Stimulated activated CD4-positive, alpha-beta T cell treated with anti-CD3 and anti-CD28 coated beads, Interleukin-15, amount 100 ng/mL, for 1 hour (primary cell): ENCODE measurements at places on chromosomes 5 and 9.

DNA sequence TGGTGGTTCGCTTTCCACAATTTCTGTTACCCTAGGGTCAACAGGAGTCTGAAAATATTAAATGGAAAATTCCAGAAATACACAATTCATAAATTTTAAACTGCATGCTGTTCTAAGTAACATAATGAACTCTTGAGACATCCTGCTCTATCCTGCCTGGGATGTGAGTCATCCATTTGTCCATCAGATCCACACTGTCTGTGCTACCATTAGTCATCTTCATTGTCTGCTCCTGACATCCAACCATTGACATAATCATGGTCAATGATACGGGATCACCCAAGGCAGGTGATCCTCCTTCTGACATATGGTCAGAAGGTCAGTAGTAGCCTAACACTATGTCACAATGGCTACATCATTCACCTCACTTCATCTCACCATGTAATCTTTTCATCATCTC, 276.7 kb upstream of the KIF2A start:
- DNase-seq, result no peak

DNA sequence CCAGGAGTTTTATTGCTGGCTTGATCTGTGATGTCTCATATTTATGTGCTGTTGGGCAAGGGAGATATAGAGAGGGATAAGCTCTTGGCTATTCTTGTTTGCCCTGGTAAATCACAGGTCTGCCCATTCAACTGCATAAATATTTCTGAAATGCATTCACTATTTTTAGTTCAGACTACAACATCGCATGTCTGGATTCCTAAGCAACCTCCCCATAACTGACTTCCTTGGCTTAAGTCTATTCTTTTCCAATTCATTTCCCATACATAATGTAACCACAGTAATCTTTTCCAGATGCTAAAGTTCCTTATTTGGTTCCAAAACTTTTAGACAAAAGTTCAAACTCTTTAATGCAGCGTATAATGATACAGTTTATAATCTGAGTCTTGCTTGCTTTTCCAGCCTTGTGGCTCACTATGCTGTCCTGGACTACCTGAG, 321.4 kb upstream of the ACTBL2 start:
- DNase-seq, result no peak

DNA sequence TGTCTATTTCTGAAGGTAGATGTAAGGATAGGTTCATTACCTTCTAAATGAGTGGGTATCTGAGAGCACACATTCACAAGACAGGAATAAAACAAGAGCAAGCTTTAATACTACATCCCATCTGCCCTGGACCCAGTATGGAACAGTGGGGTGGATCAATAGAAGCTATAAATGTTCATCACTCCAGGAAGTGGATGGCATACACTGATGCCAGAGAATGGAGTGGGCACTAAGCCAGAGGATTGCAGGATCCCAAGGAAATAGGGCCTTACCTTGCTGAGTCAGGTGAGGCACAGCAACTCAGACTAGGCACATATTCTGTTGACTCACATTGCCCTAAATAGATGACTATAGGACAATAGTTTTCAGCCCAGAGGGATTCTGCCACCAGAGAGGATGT, 21.3 kb upstream of the COX7C start:
- no peak for DNase-seq

DNA sequence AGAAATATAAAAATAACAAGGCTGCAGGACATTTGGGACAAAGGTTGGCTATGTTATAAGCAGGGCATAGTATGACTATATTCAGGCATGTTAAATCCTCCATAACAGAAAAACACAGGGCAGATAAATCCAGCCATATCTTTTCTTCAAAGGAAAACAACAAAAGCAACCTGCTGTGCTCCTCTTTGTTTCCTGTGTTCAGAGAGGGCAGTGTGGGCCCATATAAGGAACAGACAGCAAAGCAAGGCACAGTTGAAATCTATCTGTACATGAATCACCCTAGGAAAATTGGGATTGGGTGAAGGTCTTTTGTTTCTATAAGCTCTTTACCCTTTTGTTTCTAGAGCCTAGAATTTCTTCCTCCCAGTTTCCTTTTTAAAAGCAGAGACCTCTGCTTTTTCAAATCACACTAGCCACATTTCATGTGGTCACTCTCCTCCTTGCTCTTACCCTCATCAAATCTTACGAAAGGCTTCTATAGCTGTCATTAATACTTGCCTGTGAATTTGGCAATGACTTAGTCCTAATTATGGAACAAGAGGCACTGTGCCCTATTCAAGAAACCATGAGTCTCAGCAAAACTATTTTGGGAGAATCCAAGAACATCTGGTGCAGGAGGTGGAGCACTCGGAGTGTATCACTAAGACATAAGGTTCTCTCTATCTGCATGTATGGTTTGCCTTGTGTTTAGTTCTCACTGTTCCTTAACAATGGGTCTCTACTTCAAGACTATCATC, 1.8 kb downstream of the GZMA start:
- no peak for DNase-seq

- no peak for DNase-seq
Observed at GRCh38 chr9:136907011-136907914, 20.9 kb downstream of the TRAF2 start.

DNA sequence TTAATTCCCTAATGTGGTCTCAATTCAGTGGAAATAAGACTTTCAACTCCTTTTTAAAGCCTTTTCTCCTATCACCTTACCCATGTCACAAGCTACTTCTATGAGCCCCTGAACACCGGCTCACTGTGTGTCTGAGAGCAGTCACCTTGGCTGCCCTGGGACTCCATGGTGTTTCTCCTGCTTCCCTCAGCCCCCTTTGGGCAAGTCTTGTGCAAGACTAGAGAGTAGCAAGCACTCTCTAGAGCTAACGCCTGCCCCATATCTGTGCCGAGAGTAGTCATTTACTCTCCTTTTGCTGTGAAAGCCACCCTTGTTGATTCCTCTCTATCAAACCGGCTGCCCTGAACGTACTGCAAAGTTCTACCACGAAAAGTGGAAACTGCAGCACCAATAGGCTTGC, 77.9 kb upstream of the DAB2 start:
- DNase-seq, result no peak

GRCh38 chr5:54317511-54318260, 7.3 kb upstream of the ARL15 start:
- DNase-seq, result no peak

DNA sequence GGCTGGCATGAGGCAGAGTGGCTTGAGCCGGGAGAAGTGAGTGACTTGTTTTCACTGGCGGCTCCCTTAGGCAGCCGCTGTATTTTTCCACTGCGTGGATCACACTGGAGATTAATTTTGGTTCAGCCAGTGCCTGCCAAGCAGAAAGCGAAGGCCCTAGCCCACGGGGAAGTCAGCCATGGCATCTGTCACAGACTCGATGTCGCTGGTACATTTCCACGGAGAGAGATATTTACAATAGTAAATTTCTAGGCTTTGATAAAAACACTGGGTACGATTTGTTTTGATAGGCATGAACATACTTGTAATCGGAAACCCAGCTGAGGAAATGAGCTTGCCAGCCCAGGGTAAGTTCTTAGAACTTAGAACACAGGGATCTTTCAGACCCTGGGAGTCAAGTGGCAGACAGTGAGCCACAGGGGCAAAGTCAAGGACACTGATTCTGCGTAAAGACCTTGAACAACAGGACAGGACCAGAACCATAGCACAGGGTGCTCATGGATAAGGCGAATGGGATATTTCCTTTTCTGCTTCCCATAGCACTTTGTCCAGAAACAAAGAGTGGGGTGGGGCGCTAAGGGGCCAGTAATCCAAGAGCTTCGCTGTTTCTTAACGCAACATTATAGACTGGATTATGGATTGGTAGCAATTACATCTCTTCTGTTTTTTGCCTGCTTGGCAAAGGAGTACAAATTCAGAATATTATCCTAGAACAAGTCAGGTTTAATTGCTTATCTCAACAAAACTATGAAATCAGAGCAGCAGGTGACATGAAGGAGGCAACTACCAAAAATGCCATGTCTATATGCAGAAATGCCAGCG, 4.5 kb downstream of the DUSP1 start:
- no peak for DNase-seq

DNA sequence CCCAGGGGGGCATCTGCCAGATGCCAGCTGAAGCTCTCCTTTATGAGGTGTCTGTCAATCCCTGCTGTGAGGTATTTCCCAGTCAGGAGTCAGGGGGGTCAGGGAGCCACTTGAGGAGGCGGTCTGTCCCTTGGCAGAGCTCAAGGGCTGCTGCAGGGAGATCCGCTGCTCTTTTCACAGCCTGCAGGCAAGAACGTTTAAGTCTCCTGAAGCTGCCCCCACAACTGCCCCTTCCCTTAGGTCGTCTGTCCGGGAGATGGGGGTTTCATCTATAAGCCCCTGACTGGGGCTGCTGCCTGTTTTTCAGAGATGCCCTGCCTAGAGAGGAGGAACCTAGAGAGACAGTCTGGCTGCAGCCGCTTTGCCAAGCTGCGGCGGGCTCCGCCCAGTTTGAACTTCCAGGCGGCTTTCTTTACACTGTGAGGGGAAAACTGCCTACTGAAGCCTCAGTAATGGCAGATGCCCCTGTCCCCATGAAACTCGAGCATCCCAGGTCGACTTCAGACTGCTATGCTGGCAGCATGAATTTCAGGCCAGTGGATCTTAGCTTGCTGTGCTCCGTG, 148.3 kb downstream of the RPS23 start:
- no peak for DNase-seq

GRCh38 chr5:103293099-103293498, 34.5 kb downstream of the MACIR start:
- DNase-seq, result no peak

DNA sequence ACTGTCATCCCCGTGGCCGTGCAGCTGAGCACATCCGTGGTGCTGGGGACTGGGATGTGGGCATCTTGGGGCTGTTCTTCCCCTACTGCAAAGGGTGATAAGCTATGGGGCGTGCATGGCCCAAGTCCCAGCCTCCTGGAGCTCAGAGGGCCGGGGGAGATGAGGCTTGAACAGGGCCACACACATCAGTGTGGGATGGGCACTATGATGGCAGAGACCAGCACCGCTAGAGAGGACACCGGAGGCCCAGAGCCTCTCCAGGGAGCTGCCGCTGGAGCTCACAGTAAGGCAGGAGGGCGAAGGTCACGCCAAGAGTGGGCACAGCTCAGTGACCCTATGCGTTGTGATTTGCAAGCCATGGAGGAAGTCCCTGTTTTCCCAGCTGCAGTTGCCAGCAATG, 63.5 kb downstream of the OLFM1 start:
- no peak for DNase-seq

DNA sequence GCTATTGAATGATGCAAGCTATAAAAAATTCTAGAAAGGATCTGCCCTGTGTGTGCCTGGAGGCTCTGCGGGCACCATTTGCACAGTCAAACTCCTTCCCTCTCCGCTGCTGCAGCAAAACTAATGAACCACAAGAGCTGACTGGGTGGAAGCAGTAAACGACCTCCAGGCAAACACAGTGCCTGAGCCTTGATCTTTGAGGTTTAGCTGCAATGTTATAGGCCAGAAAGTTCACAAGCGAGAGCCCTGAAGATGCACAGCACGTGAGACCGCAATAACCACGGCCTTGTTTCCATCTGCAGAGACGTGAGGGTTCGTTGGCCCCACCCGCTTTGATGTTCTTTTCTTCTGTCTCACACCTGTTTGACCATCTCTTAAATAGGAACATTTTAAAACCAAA, 69.2 kb upstream of the S1PR3 start:
- no peak for DNase-seq

DNA sequence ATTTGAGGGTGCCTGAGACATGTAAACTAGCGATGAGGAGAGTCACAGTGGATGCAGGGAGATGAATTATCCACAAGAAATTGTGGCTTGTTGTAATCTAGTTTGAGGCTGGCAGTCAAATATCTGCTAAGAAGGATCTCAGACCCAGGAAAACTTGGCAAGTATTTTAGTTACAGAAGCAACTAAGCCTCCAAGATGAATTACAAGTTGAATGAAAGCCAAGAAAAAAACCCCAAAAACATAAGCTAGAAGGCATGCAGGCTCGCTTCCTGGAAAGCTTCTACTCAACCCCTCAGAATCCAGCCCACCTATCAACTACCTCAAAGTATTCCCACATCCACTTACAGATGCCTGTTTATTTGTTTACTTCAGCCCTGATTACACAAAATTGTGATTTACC, 696.9 kb downstream of the MAT2B start:
- no peak for DNase-seq

DNA sequence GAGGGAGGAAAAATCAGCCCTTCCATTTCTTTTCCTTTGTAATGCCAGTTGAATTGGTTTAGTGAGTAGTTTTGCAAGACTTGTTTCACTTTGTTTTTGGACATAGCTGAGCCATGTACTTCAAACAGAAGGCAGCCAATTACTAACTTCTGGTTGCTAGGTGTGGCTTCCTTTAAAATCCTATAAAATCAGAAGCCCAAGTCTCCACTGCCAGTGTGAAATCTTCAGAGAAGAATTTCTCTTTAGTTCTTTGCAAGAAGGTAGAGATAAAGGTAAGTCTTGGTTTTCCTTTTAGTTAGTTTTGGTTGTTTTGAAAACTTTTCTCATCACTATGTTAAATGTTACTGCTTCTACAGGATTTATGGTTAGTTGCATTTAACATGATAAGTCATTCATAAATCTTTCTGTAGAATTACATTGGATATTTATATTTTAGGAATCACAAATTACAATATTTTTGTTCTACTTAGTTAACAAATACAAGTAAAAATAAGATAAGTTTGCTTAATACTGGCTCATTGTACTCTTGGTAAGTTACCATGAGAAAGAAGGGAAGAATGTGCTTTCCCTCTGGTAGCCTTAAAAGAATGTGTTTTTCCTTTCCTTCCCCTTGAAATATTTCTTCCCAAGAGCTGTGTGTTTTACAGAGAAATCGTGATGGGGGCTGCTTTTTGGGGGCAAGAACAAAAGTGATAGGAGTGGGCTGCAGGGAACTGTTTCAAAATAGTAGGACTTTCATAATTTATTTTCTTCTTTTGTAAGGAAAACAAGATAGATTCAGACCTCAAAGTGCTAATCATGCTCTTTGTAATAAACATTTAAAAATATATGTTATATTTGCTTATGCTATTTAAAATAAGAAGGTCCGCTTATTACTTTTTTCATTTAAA, at the start of gene ANXA1:
Gene ANXA1 (plus strand): TSS at position 213 of the 890 bp plus-strand sequence. CDS start 6,671 bp downstream, outside the sequence.
- no peak for DNase-seq

GRCh38 chr5:45454114-45454513, 242.1 kb downstream of the HCN1 start:
- no peak for DNase-seq

- DNase-seq, result no peak
Observed at GRCh38 chr5:435961-436640, 6.9 kb upstream of the EXOC3 start.

GRCh38 chr9:113511856-113512761, 48.6 kb downstream of the RGS3 start:
- peak; percentile 36 for DNase-seq

- DNase-seq, result no peak
Observed at GRCh38 chr5:72659726-72660125, 152.5 kb upstream of the ZNF366 start.
